CD4-positive, alpha-beta memory T cell (primary cell): ENCODE measurements at places on chromosomes 7 and 10.

DNA sequence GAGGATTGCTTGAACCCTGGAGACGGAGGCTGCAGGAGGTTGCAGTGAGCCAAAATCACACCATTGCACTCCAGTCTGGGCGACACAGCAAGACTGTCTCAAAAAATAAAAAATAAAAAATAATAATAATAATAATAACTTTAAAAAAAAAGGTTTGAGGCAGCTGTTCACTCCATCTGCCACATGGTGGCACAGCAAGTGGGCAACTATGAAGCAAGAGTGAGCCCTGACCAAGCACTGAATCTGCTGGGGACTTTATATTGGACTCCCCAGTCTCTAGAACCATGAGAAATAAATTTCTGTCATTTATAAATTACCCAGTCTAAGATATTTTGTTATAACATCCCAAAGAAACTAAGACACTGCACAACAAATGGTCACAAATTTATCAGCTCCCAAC, 14.6 kb upstream of the BRI3 start:
- no peak for DNase-seq

DNA sequence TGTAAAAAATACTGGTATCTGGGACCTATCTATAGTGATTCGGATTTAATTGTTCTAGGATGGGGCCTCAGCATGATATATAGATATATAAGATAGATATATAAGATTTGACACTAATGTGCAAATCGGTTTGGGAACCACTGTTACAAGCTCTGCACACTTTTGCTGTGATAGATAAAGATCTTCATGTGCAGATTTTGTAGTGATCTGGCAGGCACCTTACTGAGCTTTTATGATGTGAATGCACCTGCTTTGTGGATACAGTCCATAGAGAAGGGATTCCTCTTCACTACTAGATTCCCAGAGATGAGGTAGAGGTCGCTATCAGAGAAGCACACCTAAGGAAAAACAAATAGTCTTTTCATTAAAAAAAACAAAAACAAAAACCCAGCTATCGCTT, 33.3 kb upstream of the PCGF5 start:
- no peak for DNase-seq

DNA sequence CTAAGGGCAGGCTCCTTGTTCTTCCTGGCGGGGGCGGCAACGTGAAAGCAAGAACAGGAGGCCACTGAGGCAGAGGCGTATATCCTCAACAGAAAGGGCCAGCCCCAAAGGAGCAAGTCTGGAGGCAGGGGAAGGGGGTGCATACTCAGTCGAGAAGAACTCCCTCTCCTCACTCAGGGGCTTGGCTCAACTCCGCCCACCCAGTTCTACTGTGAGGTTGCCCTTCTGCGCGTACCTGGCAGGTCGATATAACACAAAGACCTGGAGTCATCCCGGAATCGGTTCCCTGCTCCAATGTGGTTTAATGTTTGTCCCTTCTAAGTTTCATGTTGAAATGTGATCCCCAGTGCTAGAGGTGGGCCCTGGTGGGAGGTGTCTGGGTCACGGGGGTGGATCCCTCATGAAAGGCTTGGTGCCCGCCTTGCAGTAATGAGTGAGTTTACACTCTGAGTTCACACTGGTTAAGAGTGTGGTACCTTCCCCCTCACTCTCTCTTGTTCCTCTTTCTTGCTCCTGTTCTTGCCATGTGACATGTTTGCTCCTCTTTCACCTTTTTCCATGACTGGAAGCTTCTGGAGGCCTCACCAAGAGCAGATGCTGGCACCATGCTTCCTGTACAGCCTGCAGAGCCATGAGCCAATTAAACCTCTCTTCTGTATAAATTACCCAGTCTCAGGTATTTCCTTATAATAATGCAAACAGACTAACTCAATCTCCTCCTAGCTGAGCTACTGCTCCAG, 32.6 kb downstream of the GSDME start:
- no peak for DNase-seq

DNA sequence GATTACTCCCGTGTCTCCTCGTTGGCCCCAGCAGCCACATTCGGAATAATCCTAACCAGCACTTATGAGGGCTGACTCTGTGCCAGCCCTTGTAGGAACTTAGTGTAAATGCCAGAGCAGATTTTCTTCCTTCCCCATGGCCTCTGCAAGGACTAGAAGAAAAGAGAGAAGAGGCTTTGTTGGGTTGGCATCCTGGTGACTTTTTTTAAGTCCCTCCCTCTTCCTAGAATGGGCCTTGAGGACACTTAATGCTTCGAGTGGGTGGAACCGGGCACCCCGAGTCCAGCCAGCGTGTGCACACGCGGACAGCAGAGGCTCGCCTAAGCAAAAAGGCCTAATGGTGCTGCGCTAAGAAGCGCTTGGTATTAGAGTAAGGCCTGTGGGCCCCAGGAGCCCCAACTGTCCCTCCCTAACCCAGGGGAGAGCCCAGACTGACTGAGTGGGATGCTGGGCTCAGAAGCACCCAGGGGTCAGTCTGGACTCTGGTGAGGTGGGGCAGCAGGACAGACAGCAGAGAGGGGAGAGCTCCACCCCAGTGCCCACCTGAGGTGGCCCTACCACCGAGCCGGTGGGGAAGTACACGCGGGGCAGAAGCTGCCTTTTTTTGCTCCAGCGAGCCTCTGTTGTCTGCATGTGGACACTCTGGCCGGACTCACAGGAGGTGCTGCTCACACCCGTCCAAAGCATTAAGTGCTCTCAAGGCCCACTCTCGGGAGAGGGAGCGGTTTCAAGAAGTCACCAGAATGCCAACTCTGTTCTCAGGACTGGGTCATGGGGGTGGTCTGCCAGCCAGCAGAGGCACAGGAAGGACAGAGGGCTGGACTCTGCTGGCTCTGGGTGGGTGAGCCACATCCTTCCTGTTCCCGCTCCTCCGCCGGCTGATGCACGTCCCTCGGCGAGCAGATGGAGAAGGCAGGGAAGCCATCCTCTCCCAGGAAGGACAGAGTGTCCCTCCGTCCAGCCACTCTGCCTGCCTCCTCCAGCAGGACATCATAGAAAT, 12.5 kb downstream of the ITPRIP start:
- no peak for DNase-seq

- no peak for DNase-seq
Measured at GRCh38 chr7:54260941-54261371, 281.2 kb upstream of the VSTM2A start.

DNA sequence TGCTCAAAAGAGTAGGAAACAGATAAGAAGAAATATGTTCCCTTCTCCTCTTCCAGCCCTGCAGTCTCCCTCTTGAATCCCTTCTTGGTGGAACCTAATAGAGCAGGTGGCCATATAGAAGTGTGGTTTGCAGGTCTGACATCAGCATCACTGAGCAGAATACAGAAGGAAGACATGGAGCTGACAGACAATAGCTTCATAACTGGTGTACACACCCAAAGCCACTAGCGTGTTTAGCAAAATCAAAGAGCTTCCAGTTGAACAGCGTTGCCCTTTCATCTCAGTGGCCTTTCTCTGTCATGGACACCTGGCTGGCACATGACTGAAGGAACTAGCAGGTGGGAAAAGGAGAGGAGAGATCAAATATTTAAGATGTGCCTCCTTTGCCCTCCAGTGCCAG, 245.5 kb downstream of the BAMBI start:
- DNase-seq, result no peak

- no peak for DNase-seq
Measured at GRCh38 chr10:21145751-21146435, 248.8 kb upstream of the NEBL start.

DNA sequence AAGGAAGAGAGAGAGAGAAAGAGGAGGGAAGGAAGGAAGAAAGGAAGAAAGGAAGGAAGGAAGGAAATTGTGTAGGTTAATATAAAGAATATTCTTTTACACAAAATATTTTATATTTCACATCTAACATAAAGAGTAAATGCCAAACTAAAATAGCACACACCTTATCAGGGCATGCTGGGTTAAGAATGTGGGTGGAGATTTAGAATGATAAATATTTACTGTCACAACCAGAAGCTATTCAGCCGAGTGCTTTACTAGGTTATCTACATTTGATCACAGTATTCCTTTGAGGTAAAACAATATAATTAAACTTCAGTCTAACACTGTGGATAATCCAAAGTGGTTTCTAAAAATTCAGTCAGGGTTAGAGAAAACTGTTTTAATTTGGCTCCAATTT, 103.3 kb downstream of the SEMA3A start:
- no peak for DNase-seq

- DNase-seq, result no peak
Measured at GRCh38 chr7:76198202-76198601, 3.5 kb upstream of the SRRM3 start.

- DNase-seq, result no peak
Measured at GRCh38 chr7:30971440-30971839, 7.7 kb downstream of the GHRHR start.

DNA sequence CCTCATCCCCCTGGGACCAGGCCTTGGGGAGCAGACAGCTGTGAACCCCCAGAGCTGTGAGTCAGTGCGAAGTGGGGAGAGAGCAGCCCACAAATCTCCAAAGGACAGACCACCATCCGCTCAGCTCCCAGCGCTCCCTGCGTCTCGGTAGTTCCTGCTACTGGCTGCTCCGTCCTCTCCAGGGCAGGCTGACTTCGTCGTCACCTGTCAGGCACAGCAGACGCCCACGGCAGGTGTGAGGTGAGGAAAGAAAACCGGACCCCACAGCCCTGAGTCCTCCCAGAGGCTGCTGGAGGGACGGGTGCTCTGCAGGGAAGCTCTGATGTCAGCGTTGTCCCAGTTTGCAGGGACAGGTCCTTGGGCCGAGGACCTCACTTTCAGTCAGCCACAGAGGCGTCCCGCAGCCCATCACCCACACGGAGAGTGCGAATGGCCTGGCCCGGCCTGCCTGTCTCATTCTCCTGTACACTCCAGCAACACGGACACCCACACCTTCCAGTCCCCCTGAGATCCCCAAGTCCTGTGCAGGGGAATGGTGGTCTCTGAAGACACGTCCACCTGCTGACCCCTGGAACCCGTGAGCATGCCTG, 95.2 kb downstream of the DNAJB6 start:
- no peak for DNase-seq

DNA sequence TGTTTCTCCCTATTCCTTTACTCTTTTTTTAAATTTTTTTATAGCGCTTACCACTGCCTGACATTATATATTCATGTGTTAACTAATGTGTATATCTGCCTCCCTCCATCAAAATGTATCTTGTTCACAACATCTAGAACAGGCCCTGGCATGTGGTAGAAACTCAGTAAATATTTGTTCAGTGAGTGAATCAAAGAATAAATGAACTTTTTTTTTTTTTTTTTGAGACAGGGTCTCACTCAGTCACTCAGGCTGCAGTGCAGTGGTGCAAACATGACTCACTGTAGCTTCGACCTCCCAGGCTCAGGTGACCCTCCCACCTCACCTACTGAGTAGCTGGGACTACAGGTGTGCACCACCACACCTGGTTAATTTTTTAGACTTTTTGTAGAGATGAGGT, 7.5 kb upstream of the CALD1 start:
- DNase-seq, result no peak

DNA sequence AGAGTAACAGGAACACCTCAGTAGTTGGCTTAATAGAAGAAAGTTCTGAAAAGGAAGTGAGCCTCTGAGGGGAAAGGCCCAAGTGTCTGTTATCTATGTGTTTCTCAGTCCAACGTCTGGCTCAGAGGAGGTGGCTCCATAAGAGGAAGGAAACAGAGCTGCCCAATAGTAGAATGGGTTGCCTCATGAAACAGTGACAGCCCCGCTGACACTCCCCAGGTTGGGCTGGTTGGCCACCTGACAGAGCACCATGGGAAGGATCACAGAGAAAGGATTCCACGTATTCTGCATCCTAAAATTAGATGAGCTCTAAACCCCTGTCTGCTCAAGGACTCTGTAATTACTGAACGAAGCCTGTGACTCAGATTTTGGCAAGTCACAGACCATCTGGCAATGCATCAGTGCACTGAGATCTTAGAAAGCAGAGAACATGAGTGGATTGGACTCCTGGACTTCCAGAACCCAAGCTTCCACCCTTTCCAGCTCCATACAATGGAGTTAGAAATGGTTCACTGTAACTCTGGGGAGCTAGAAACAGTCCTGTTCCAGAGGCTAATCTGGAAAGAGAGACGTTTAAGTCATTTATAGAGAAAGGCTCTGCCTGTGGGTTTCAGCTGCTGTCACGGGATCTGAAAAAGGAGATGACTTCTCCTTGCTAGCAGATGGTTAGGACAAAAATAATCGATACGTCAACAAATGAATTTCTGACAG, 2.9 kb downstream of the PKD2L1 start:
- DNase-seq, result no peak

DNA sequence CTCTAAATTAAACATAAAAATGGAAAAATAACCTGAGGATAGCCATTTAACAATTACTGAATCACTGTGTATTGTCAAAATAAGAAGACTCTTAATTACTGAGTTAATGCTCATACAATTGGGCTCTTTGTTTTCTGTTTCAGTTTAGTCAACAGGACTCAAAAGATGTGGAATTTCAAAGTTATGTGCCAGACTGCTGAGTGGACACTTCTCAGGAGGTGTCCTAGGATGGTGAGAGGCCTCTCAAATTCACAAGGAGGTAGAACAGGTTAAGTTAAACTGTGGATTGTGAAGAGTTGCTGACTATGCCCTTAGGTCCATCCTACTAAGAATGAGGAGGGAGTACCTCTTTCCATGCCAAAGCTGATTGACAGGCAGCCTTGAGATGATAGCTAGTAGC, 157.7 kb upstream of the CHRM2 start:
- DNase-seq, result no peak

DNA sequence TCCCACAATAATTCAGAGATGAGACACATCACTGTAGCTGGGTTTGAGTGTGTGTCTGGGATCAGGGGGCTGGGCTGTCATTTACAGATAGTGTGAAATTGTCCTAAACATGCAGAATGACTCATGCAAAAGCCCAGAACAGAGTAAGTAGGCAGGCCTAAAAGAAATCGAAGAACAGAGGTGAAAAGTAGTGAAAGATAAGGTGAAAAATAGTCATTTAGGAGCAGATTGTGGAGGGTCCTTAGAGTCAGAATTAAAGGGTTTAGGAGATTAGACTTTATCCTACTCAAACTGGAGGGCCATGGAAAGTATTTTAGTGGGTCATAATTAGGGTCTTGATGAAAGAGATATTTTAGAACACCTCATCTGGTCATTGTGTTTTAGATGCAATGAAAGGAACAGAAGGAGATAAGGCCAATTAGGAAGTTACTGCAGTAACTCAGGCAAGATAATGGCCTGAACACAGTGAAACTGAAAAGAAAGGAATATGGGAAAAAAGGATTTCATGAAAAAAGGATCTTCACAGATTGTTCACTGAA, 58.3 kb upstream of the NEBL start:
- DNase-seq, result no peak

GRCh38 chr7:13727279-13727678, 262.2 kb downstream of the ETV1 start:
- DNase-seq, result no peak

GRCh38 chr7:136925044-136925443, 56.6 kb downstream of the CHRM2 start:
- DNase-seq, result no peak

DNA sequence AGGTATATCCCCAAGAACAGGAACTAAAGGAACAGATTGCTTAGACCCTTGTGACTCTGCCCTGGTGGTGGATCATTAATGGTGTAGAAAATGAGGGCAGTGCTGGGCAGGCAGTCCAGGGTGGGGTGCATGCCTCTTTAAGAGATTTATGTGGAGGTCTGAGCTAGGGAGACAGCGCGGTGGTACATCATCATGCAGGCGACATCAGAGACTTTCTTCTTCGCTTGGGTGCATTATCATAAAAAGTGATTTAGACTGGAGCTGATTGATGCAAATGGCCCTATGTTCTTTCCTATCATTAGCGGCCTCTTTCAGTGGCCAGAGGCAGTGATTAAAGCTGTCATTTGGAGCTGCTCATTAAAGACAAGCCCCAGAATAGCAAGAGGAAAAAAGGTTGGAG, 519.1 kb upstream of the GALNT17 start:
- no peak for DNase-seq

- DNase-seq, result no peak
Measured at GRCh38 chr10:6279540-6280267, 77.0 kb downstream of the PFKFB3 start.
